ENCODE measurements at places on chromosomes 4 and X. TPM values are rescaled to one million over a fixed set of nuclear protein-coding genes. Genes with fewer than 3 reads are reported as not detected.

Gene TRIM75
- not detected for total RNA-seq

GRCh38 chr4:26984896-26985295 lies 124.3 kb downstream of the STIM2 start:
- H3K4me1 ChIP-seq: peaks cover 16% of the 10 kb centered on the region
- no peaks in the 10 kb centered on the region for H3K36me3 ChIP-seq
- H3K4me3 ChIP-seq: no peak overlapping the region
- no peak for DNase-seq
- H3K27ac ChIP-seq: no peak overlapping the region
- H3K27me3 ChIP-seq: no peaks in the 10 kb centered on the region

DNA sequence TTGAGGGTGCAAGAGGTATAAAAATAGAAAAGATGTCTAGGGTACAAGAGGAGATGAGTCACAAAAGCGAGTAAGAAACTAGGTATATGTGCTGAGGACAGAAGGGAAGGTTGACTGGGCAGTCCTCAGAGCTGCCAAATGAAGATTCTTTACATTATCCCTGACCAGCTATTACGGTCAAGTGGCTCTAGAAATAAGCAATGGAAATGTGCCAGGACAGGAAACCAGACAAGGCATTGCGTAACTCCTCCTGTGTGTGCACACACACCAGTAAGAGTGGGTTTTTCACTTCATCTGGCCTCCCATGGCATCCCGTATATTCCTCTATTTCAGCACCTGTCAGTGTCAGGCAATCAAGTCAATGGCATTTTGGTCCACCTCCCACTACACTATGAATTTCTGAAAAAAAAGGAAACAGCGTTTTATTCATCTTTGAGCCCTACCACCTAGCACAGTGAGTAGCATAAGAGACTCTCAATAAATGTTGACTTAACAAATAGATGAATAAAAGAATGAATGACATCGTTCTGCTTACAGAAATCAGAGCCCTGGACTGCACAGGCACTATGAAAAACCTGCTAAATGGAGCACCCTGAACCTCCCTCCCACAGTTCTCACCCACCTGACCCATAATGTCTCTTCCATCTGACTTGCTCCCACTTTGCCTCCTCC lies 62.6 kb upstream of the KLF3 start:
- H3K27me3 ChIP-seq: no peaks in the 10 kb centered on the region
- H3K27ac ChIP-seq: peak overlapping the region; percentile 70
- H3K4me3 ChIP-seq: no peak overlapping the region
- no peaks in the 10 kb centered on the region for H3K36me3 ChIP-seq

- H3K27ac ChIP-seq: no peak overlapping the region
- H3K4me3 ChIP-seq: no peak overlapping the region
- DNase-seq: no peak
- H3K4me1 ChIP-seq: no peaks in the 10 kb centered on the region
- H3K36me3 ChIP-seq: no peaks in the 10 kb centered on the region
- H3K27me3 ChIP-seq: no peaks in the 10 kb centered on the region
These were observed 270.3 kb upstream of the GRIA3 start for GRCh38 chrX:122913764-122914163.

DNA sequence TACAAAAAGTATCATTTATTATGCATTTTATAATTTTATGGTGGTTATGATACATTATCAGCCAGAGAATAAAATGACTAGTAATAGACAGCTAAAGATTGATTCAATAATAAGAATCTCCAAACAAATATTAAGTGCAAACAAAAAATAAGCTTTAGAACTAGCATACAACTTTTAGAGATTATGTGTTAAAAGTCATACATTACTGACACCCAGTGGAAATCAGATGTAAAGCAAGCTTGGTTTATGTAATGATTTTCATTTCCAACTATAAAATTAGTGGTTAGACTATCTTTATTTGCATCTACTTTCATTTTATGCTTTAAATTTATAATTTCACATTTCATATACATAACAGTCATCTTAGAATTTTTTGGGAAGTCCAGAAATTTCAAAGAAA lies 57.7 kb downstream of the IL13RA2 start:
- no peak overlapping the region for H3K27ac ChIP-seq
- H3K27me3 ChIP-seq: no peaks in the 10 kb centered on the region
- no peak for DNase-seq
- H3K4me1 ChIP-seq: no peaks in the 10 kb centered on the region
- H3K36me3 ChIP-seq: no peaks in the 10 kb centered on the region

- H3K4me3 ChIP-seq: no peak overlapping the region
- peaks cover 20% of the 10 kb centered on the region for H3K4me1 ChIP-seq
- H3K27me3 ChIP-seq: no peaks in the 10 kb centered on the region
- peak; percentile 73 for DNase-seq
- H3K36me3 ChIP-seq: no peaks in the 10 kb centered on the region
These were observed 35.0 kb upstream of the BCOR start for GRCh38 chrX:40132751-40133150.
